IMR-90 (cell line): ENCODE measurements at places on chromosomes 4 and X.

GRCh38 chr4:105210916-105211315 is 64.2 kb downstream of the TET2 start:
- H3K4me3 ChIP-seq = no peak overlapping the region
- no peak overlapping the region for H3K27ac ChIP-seq
- no peaks in the 10 kb centered on the region for H3K36me3 ChIP-seq
- H3K27me3 ChIP-seq = no peaks in the 10 kb centered on the region
- peaks cover 5% of the 10 kb centered on the region for H3K4me1 ChIP-seq

DNA sequence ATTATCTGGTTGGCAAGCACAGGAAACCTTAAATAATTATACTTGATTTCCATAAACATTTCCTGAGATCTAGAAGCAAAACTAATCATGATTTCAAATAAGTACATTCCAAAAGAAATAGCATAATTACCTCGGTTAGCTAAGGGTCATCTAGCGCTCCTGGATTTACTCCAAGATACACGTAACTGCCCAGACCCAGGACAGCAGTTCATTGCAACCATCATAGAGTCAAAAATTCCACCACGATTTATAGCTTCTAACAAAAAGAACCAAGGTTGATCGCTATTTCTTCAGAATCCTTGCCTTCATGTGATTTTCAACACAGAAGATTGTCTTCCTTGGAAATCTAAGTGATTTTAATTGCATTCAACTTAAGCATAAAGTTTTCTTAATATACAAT is 1235.5 kb upstream of the TENM3 start:
- no peaks in the 10 kb centered on the region for H3K27me3 ChIP-seq
- H3K36me3 ChIP-seq = no peaks in the 10 kb centered on the region
- H3K4me3 ChIP-seq = no peak overlapping the region
- no peak overlapping the region for H3K27ac ChIP-seq

DNA sequence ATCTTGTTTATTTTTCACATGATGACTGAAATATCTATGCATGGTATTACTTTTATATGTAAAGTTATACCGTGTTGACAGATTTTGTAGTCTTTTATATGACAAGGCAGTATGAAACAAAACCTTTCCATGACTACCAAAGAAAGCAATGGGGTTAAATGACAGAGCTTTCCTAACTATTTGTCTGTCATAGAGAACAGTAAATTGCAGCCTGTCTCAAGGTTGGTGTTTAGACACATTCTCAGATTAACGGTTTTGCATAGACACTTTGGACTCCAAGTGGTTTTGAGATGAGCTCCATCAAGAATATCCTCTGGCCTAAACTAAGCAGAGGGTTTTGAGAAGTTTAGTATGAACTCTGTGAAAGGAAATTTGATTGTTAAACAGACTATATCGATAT is 180.7 kb upstream of the TENM3 start:
- no peaks in the 10 kb centered on the region for H3K4me1 ChIP-seq
- H3K36me3 ChIP-seq = no peaks in the 10 kb centered on the region
- no peak for DNase-seq
- H3K27ac ChIP-seq = no peak overlapping the region

DNA sequence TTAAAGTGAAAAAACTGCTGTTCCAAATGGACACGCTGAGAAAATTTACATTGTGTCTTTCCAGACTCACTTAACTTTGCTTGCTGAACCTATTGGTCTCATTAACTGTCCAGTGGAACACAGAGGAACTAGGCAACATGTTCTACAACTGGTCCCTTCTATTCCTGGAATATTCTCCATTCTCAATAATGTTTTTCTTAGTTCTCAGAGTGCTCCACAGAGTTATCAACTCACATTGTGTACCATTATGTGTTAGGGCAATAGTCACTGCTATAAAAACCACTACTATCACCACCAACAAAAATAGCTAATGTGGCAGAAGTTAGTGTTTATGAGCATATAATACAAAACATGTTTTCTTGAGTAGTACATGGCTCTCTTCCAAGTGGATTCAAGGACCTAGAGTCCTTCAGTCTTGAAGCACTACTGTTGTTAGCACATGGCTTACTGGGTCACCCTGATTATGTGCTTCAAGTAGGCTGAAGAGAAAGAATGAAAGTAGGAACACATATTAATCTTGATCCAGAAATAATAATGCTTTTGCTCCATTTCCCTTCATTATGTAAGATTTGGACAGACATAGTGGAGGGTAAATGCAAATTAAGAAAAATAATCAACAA is 865.3 kb upstream of the HS3ST1 start:
- H3K4me1 ChIP-seq = no peaks in the 10 kb centered on the region
- no peaks in the 10 kb centered on the region for H3K36me3 ChIP-seq
- DNase-seq = no peak

GRCh38 chr4:42391981-42392380 is 5.3 kb upstream of the SHISA3 start:
- no peak overlapping the region for H3K4me3 ChIP-seq
- peaks cover 2% of the 10 kb centered on the region; the same call in 1 of the 2 replicates for H3K27me3 ChIP-seq
- peaks cover 2% of the 10 kb centered on the region; the same call in 1 of the 2 replicates for H3K4me1 ChIP-seq
- no peak overlapping the region for H3K27ac ChIP-seq

- no peaks in the 10 kb centered on the region for H3K4me1 ChIP-seq
- H3K27me3 ChIP-seq = peaks cover 2% of the 10 kb centered on the region; the same call in 1 of the 2 replicates
- H3K4me3 ChIP-seq = no peak overlapping the region
- no peaks in the 10 kb centered on the region for H3K36me3 ChIP-seq
Observed at GRCh38 chr4:81378386-81378785, 93.3 kb downstream of the RASGEF1B start.
